NCI-H1930 (cell line): ENCODE measurements at places on chromosomes 5 and 9.

- DNase-seq = no peak
Measured at GRCh38 chr9:126160067-126160853, 166.4 kb upstream of the MVB12B start.

GRCh38 chr9:91071184-91071990 lies 269.8 kb downstream of the SYK start:
- no peak for DNase-seq

GRCh38 chr5:134088291-134088690 lies 26.2 kb upstream of the TCF7 start:
- DNase-seq = no peak

GRCh38 chr9:123368536-123369153 lies 12.6 kb downstream of the CRB2 start:
- DNase-seq = no peak

DNA sequence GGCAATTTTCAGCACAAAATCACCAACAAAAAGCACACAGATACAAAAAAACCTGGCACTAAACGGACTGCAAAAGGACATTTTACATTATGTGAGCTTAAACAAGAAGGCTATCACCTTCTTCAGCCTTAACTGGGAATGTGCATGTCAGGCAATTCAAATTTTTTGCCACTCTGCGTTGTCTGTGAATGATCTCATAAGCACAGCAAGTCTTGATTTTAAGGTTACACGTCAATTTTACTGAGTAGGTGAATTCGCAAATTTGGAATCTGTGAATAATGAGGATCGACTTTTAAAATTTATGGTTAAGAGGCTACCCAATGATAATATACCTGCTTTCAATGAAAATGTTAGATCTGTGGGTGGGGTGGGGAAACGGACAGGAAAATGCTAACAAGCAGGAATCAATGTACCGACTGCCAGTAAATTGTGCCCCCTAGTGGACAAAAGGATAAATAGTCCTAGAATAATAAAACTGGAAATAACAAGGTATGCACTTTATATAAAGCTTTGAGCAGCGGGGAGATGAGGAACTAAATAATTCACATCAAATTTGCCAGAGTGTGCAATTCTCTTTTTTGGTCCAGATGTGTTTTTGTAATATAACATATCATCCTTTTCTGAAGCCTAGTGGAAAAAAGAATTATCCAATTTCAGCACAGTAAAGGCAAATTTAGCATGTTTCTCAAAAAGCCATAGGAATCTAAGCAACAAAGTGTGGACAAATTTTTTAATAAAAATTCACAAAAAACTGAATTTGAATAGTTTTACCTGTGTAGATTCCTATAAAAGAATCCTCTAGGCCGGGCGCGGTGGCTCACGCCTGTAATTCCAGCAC lies 20.5 kb downstream of the EQTN start:
- peak; percentile 9 for DNase-seq

- DNase-seq = no peak
Measured at GRCh38 chr9:35107297-35108290, 4.7 kb upstream of the STOML2 start.

GRCh38 chr9:136244122-136244968 lies 1.3 kb downstream of the QSOX2 start:
- DNase-seq = no peak

- no peak for DNase-seq
Measured at GRCh38 chr5:169817031-169817430, 163.3 kb downstream of the INSYN2B start.

GRCh38 chr9:72394066-72394465 lies 29.1 kb upstream of the ZFAND5 start:
- DNase-seq = no peak

GRCh38 chr9:71295928-71296327 lies 174.5 kb upstream of the TRPM3 start:
- DNase-seq = no peak

- DNase-seq = no peak
Measured at GRCh38 chr9:101977614-101978210, 239.3 kb upstream of the GRIN3A start.

GRCh38 chr9:109382182-109382581 lies 61.3 kb upstream of the EPB41L4B start:
- DNase-seq = no peak

DNA sequence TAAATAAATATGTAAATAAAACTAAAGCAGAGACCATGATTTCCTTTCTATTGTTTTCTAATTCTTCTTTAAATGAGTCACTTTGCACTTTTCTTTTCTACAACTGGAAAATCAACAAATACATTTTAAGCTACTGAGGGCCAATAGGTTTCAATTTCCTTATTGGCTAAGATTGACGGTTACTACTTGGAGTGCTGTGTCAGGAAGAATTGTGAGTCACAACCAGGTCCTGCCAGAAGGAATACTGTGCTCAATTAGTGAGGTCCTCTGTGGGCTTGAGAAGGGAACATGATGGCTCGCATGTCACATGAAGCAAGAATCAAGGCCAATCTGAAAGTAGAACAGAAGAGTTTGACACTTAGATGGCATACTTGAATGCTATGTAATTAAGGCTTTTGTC lies 110.8 kb downstream of the HMHB1 start:
- no peak for DNase-seq

DNA sequence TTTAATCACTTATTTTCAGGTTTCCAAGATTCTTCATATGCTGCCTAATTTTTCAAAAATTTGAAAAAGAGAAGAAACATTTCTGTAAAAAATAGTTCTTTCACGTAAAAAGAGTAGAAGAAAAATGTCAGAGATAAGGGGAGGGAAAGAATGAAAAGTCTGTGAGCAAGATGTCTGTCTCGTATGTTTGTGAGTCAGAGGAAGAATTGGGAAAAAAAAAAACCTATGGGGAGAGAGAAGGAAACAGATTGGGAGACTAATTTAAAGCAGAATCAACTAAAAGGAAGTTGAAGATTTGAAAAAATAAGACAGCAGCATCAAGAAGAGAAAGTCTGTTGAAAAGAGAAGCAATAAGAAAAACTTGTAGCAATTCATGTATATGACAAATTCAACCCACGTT lies 456.3 kb downstream of the HINT1 start:
- DNase-seq = no peak

DNA sequence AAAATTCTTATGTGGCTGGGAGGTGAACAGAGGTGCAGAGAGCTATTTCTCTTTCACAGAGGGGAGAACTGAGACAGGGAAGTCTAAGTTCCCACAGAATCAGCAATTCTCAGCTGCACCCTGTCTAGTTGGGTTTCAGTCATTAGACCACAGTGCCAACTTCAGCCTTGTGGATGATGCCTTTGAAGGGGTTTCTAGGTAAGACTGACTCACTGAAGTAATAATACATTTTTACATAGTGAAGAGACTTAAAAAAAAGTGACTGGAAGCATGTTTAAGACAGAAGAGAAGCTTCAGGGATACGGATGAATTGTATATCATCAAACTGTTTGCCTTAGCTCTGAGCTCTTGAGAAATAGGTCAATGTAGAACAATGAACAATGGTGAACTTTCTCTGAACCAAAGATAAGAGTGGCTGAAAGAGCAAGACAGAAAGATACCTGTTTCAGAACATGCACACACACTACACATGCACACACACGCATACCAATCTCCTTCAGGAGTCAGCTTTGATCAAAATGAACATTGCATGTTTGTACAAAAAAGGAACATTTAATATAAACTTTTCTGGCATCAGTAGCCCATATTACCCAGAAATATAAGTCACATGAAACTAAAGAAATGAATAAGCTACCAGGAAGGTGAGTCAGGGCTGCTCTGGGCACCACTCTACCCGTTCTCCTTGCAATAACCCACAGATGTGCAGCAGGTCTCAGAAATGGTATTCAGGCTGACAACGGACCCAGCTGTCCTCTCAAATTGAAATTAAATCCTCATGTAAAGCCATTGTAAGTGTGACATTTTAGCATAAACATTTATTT lies 12.6 kb upstream of the FYB1 start:
- DNase-seq = no peak

DNA sequence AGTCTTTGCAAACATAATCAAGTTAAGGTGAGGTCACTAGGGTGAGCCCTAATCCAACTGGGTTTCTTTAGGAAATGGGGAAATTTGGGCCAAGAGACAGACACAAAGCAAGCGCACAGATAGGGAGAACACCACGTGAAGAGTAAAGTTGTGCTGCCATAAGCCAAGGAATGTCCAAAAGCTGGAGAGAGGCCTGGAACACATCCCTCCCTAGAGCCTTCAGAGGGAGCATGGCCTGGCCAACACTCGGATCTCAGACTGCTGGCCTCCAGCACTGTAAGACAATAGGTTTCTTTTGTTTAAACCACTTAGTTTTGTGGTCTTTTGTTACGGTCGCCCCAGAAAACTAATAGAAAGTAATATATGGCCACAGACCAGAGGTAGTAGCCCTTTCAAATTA lies 8.1 kb upstream of the ROR2 start:
- no peak for DNase-seq
